Karpas-422 (cell line): ENCODE measurements at places on chromosomes 4 and X. TPM values are rescaled to one million over a fixed set of nuclear protein-coding genes. Genes with fewer than 3 reads are reported as not detected.

DNA sequence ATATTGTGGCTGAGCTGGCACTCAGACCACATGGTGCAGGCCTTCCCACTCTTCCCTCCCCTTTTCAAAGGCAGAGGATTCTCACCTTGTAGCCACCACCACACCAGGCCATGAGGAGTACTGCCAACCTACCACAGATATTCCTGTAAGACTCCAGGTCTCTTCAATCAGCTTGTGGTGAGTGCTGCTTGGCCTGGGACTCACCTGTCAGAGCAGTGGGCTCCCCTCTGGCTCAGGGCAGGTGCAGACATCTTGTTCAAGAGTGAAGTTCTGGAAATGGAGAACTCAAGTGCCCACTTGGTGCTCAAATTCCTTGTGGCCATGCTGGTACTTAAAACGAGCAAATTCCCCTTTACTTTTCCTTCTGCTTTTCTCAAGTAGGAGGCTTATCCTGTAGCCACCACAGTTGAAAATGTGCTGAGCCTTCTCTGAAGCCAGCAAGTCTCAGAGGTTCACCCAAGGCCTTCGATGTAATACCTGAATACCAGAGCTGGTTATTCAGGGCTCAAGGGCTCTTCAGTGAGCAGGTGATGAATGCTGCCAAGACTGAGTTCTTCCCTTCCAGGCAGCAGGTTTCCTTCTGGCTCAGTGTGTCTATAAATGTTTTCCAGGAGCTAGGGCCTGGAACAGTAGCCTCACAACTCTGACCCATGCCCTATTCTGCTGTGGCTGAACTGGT, 212.9 kb downstream of the TEX13C start:
- no peaks in the 10 kb centered on the region for H3K27me3 ChIP-seq
- no peak for DNase-seq
- no peak overlapping the region for H3K4me3 ChIP-seq
- no peaks in the 10 kb centered on the region for H3K4me1 ChIP-seq

Gene PLAC1
- not detected in 2 replicates for total RNA-seq

Gene F8A3
- total RNA-seq: 3.7 and 4.5 TPM in 2 replicates

GRCh38 chr4:575281-576141, 584 bp downstream of the TMEM271 start:
- H3K4me3 ChIP-seq: no peak overlapping the region
- H3K4me1 ChIP-seq: peaks cover 4% of the 10 kb centered on the region
- no peaks in the 10 kb centered on the region for H3K27me3 ChIP-seq
- H3K27ac ChIP-seq: no peak overlapping the region
- no peak for DNase-seq

- H3K4me3 ChIP-seq: no peak overlapping the region
- no peak for DNase-seq
- no peaks in the 10 kb centered on the region for H3K36me3 ChIP-seq
- H3K27ac ChIP-seq: no peak overlapping the region
These were observed 95.7 kb upstream of the ATXN3L start for GRCh38 chrX:13415509-13415908.

DNA sequence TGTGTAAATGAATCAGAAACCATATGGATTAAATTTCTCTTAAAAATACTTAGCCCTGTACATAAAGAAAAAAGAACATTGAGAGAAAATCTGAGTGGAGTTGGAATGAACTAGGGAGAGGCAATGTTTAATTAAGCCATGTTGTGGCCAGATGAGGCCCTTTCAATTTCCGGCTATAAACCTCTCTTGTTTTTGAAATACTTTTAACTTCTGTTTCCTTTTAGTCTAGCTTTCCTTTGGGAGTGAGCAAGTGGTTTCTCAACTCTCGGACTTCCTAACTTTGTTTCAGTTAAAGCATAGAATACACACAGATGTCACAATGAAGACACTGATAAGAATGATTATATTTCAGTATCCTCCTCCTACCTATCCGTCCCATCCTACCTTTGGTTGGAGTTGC, 197.2 kb downstream of the ARHGAP24 start:
- DNase-seq: no peak
- H3K4me1 ChIP-seq: peaks cover 65% of the 10 kb centered on the region
- no peaks in the 10 kb centered on the region for H3K36me3 ChIP-seq
- H3K27me3 ChIP-seq: no peaks in the 10 kb centered on the region

GRCh38 chrX:1385253-1386223, 6.4 kb downstream of the SLC25A6 start:
- no peak for DNase-seq
- no peaks in the 10 kb centered on the region for H3K27me3 ChIP-seq
- H3K36me3 ChIP-seq: peaks cover 59% of the 10 kb centered on the region
- H3K27ac ChIP-seq: no peak overlapping the region

DNA sequence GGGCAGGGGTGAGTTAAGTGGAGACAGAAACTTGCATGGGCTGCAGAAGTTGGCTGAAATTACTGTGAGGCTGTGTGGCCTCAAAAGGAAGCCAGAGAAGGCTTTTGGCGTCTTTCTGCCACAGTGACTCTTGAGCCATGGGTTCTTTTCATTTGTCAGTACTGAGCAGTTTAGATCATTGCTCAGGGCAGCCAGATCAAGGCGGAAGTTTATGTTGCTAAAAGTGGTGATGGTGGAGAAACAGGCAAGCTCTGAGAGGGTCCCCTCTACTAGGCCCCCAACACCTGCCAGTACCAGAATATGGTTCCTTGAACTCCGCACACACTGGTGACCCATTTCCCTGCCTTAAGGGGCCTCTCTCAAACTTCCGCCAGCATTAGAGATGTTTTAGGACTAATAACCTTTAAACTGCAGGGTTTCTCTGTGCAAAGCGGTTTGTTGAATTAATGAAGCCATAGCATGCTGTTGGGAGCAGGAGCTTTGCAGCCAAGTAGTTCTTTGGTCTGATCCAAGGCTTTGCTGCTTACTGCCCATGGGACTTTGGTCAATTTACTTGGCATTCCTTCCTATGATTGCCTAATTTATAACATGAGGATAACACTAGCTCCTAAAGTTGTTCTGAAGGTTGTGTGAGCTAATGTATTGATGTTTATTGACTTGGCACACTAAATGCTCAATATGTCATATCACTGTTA, 34.5 kb downstream of the RNF175 start:
- no peaks in the 10 kb centered on the region for H3K36me3 ChIP-seq
- H3K4me3 ChIP-seq: no peak overlapping the region
- peaks cover 44% of the 10 kb centered on the region for H3K4me1 ChIP-seq
- H3K27ac ChIP-seq: no peak overlapping the region

GRCh38 chrX:110003167-110004156, 548 bp downstream of the TMEM164 start:
- no peaks in the 10 kb centered on the region for H3K36me3 ChIP-seq
- peak overlapping the region; percentile 78 for H3K4me3 ChIP-seq
- no peak overlapping the region; the same call in 1 of the 2 replicates for H3K27ac ChIP-seq
- peak; percentile 55 for DNase-seq
- no peaks in the 10 kb centered on the region for H3K27me3 ChIP-seq

DNA sequence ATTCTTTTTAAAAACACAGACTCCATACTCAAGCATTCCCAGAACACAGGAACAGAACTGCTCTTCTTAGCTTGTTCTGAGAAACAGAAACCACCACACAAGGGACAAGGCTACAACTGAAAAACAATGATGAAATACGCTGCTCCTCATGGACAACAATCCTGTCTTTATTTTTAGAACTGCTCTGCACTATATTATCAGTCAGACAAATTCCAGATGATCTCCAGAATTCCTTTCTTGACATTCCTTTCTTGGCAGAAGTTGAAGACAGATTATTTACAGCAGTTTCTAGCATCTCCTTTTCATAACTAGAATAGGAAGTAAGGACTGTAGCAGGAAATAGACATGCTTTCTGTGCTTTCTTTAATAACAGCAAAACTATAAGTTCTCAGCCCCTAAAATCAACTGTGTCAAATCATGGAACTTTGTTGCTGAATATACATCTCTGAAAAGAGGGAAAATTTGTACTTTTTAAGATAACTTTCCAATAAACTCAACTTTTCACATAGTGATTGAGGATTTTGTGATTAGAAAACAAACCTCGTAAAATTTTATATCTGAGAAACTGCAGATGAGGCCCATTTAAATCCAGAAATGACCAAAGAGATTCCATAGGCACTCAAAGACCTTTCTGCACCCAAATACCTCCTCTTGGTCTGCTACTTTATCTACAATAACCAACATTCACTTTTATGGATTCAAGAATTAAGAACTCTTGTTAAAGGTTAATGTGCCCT, 35.9 kb downstream of the ANTXR2 start:
- no peaks in the 10 kb centered on the region for H3K36me3 ChIP-seq
- no peak overlapping the region for H3K27ac ChIP-seq
- DNase-seq: no peak
- no peaks in the 10 kb centered on the region for H3K4me1 ChIP-seq
- H3K27me3 ChIP-seq: no peaks in the 10 kb centered on the region
